CD4-positive, alpha-beta T cell (primary cell): ENCODE measurements at places on chromosomes 13 and 19.

GRCh38 chr19:14477418-14478112, 2.4 kb upstream of the PTGER1 start:
- H3K27ac ChIP-seq, result no peak overlapping the region
- peaks cover 35% of the 10 kb centered on the region for H3K4me1 ChIP-seq
- DNase-seq, result no peak
- H3K4me3 ChIP-seq, result no peak overlapping the region
- peaks cover 20% of the 10 kb centered on the region for H3K27me3 ChIP-seq
- H3K36me3 ChIP-seq, result peaks cover 32% of the 10 kb centered on the region

DNA sequence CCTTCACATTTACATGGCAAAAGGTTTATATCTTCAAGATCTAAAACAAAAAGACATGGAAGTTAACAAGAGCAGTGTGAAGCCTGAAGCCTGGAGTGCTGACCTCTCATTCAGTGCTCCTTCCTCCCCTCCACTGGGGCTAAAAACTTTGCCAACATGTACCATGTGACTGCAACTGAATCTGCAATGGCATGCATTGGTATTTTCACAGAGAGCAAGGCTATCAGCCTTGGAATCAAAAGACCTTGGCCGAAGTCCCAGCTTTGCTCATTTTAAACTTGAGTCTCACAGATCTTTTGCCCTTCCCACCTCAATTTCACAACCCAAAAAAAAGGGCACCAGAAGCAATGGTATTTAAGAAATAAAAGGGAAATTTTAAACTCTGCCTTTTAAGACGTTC, 325.1 kb downstream of the DCT start:
- no peaks in the 10 kb centered on the region for H3K36me3 ChIP-seq
- H3K27me3 ChIP-seq, result no peaks in the 10 kb centered on the region
- DNase-seq, result no peak
- no peak overlapping the region for H3K27ac ChIP-seq

- H3K36me3 ChIP-seq, result no peaks in the 10 kb centered on the region
- no peak overlapping the region for H3K4me3 ChIP-seq
- H3K4me1 ChIP-seq, result no peaks in the 10 kb centered on the region
Observed at GRCh38 chr13:52830946-52831345, 17.5 kb downstream of the PCDH8 start.

DNA sequence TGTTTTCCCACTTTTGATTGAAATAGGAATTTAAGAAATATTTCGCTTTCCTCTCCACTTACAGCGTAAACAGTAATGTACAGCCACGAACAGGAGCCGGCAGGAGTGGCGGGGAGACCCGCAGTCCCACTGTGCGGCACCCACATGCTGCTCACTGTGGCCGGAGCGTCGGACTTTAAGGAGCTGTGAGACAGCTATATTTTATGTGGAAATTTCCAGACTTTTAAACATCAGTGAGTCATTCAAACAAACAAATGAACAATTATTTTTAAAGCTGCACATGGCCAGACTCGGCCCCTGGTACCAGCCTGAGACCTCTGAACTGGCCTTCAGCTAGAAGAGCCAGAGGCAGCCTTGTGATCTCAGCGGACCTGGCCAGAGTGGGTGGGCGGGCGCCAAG, 52.5 kb downstream of the CRYL1 start:
- no peak overlapping the region for H3K4me3 ChIP-seq
- peaks cover 31% of the 10 kb centered on the region for H3K4me1 ChIP-seq
- H3K27me3 ChIP-seq, result no peaks in the 10 kb centered on the region
- no peak overlapping the region for H3K27ac ChIP-seq
